ENCODE measurements at places on chromosomes 3 and 15.

GRCh38 chr3:113454057-113454456 is 12.8 kb upstream of the CFAP44 start:
- peak; percentile 25 for DNase-seq

DNA sequence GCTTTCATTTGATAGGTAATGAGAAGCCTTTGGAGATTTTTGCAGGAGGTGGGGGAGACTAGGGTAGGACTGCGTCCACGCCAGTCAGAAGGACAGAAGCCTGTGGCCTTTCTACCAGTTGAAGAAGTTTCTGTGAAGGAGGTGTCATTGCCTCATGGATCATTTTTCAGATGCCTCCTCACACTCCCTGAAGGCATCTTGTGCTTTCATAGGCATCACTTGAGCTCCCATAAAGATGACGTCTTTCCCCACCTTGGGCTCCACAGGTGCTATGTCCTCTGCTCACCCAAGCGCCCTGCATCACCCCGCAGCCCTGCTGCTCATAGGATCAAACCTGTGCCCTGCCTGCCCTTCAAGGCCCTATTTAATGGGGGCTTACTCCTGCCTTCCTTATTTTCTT is 7.5 kb upstream of the ITGA11 start:
- DNase-seq, result no peak

GRCh38 chr3:133505813-133506212 is 67.7 kb upstream of the CDV3 start:
- no peak for DNase-seq

DNA sequence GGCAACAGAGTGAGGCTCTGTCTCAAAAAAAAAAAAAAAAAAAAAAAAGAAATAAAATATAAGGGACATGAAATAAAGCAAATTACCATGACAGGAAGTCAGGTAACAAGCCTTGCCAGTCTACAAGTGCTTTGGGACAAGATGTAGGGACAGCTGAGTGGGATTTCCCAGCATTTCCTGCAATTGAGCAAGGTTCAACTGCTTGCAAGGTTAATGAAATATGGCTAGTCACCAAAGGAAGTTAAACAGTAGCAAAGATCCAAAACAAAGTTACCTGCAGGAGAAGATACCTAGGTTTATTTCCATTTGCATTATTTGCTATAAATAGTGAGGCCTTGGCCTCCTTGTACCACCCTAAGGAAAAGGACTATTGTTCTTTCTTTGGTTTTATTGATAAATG is 22.3 kb upstream of the CNOT10 start:
- no peak for DNase-seq

DNA sequence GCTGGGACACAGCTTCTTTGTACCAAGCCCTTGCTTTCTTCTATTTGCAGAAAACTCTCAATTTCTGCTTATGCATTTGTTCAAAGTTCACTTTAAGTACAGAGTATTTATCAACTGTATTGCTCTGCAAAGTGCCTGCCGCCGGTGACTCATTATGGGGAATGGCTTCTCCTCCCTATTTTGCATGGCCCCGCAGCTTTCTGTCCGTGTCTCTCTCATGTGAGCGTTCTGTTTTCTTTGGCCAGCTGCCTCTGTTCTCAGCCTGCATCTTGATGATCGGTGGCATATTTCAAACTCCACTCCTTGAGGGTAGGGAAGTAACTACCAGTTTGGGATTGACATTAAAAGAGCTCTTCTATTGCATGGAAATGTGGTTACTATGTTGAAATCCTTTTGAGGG is 28.6 kb upstream of the ST8SIA2 start:
- DNase-seq, result peak; percentile 57

DNA sequence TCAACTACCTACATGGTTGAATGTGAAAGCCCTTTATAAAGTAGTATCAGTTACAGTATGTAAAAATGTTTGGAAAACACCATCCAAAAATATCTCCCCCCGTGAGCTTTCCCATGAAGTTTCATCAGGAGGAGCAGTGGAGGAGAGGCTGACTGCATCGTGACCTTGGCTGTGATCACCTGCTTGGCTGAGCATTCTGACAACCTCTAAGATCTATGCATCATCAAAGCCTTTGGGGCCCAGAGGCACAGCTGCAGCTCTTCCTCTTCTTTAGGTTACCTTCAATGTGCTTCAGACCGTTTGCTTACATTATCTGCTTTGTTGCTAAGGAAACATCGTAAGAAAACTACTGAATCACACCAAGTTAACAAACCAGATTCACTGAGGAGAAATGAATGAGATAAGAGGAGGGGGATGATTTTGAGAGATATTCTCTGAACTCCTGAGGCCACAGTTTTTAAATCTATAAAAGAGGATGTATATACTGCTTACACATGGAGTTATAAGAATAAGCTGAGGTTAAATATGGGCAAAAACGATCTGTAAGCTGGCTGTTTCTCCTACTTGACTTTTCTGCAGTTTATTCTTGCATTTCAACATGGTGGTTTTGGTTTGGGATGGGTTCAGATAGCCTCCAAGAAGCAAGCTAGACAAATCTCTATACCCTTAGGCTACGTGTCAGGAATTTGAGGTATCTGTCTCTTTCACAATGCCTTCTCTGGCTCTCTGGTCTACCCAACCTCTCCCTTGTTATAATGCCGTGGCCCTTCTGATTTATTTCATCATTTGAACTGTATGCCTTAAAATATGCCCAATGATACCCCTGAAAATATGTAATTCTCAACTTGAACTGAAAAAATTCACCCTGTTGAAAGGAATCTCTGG is 4.0 kb downstream of the GCSAM start:
- peak; percentile 23 for DNase-seq

GRCh38 chr15:51094606-51095569 is at the start of gene TNFAIP8L3:
TNFAIP8L3 (minus strand) TSS chr15:51094906; CDS start chr15:51094595, 311 bp downstream.
- no peak for DNase-seq

GRCh38 chr15:50144341-50145120 is 25.5 kb upstream of the ATP8B4 start:
- peak; percentile 4 for DNase-seq

GRCh38 chr3:48926425-48927392 is 8.1 kb downstream of the ARIH2 start:
- DNase-seq, result no peak

- DNase-seq, result peak; percentile 55
These were observed 59.1 kb upstream of the NEDD4 start for GRCh38 chr15:56052395-56053045.

DNA sequence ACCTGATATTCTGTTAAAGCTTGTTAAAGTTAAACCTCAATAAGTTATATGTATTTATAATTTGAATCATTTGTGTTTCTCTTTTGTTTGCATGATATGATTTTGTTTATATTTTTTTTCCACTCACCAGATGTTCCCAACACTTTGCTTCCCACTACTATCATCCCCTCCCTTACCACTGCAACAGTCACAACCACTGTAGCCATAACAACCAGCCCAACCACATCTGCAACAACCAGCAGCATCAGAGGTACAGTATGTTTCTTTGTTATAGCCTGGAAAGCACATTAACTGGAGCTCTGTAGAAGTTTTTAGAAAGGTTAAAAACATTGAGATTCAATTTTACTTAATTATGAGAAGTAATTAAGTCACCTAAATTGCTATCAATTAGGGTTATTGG is 1011.9 kb downstream of the VGLL3 start:
- no peak for DNase-seq

DNA sequence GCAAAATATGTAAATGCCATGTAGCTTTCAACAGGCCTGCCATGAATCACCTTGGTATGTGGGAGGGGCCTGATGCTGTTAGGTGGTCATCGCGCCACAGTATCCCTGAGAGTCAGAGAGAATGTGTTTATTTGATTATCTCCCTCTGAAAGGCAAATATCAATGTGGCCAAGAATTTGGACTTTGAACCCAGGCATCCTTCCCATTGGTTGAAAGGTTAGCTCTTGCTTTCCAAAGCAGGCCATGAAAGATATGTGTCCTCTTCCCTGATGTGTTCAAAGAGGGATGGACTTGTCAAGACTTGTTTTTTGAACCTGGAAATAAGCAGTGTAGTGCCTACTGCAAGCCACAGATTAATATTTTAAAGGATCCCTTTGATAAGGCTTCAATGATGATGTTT is 36.7 kb downstream of the SRP14 start:
- peak; percentile 10 for DNase-seq

- DNase-seq, result no peak
These were observed 79.0 kb downstream of the REC114 start for GRCh38 chr15:73522011-73522410.

GRCh38 chr3:52023860-52024764 is 28.4 kb upstream of the RPL29 start:
- DNase-seq, result no peak

DNA sequence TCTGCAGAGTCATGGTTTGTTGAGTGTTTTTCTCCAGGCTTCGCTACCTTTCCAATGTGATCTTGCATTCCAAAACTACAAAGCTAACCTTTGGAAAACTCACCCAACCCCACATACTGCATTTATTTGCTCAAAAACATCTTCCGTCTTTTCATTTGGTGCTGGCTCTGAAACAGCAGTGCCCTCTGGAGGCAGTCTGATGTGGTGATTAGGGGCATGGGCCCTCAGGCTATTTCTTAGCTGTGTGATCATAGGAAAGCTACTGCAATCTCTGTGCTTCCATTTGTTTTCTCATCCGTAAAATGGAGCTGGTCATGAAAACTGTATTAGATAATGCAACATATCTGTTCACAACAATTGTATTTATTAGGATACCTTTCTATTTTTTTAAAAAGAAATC is 47.0 kb downstream of the MTHFS start:
- DNase-seq, result peak; percentile 48

- DNase-seq, result no peak
These were observed 62.3 kb upstream of the SEC13 start for GRCh38 chr3:10382892-10383849.

DNA sequence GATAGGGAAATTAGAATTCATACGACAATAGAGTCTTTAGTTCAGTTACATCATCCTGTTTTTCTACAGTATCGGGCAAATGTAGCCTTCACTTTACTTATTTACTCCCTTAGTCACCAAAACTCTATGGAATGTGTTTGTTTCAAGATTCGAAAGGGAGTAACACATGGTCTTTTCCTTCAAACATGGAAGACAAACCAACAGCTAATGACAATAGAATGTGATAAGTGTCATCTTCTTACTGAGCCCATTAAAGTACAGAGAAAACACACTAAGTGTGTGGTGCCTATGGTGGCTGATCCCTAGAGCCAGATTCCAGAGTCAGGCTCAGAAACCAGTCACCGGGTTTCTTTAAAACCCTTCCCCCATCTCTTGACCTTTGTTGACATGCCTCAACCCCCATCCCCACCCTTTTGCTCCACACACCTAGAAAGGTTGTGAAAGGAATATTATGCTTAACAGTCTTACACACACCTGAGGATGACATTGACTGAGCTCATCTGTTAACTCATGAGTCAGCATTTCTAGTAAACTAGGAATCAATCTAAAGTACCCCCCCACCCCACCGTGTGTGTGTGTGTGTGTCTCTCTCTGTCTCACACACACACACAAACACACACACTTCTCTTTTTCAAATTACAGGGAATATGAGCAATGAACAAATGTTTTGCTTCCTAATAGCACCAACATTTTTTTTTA is 549.6 kb upstream of the CCDC54 start:
- peak; percentile 65 for DNase-seq

DNA sequence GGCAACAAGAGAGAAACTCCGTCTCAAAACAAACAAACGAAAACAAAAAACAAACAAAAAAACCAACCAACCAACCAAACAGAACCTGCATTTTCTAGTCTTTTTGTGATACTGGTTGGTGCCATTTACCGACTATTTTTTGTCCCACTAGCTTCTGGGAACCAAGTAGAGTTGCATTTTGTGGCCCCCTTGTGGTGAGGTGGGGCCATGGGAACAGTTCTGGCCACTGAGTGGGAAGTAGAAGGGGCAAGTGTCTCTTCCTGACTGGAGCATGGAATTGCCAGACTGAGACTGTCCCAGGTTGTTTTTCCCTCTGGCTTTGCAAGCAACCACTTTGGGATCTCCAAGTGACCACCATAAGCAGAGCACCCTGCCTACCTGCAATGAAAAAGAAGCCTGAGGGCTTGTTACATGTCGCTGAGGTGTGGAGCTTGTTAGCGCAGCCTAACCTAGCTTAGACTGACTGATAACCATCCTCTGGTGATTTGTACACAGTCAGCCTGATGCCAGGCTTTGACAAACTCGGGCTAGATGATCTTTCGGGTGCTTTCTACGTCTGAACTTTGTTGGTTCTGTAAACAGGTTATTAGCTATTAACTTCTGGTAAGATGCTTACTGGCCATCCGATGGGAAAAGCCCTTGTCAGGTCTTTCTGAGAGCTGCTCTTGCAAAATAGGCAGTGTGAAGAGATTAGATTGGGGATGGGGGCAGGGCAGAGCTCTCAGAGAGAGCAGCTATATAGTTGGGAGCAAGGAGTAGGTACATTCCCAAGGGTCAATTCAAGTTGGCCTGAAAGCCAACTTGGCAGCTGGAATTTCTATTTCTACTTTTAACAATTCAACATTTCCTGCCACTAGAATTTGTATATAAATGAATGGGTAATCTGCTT is 172.2 kb downstream of the SSR3 start:
- peak; percentile 5 for DNase-seq

- no peak for DNase-seq
These were observed 251.2 kb upstream of the UBE2E2 start for GRCh38 chr3:22951910-22952309.

GRCh38 chr3:103082501-103082900 is 647.7 kb downstream of the ZPLD1 start:
- no peak for DNase-seq

- no peak for DNase-seq
These were observed 221.4 kb downstream of the SOX2 start for GRCh38 chr3:181933052-181933618.

DNA sequence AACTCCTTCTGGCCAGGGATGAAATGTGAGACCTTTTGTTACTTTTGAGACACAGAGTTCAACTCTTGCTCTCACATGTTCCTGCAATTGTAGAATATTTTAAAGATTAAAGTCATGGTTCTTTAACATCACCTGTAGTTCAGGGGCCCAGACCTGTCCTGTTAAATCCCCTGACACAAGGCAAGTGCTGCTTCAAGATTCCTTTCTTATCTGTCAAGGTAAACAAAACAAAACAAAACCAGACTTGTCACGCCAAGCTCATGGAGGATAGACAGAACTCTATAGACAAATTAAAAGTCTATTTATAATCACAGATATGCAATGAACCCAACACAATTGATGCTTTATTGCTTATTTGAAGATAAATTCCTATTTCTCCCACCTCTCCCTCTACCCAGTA is 48.6 kb upstream of the NEDD4 start:
- no peak for DNase-seq

DNA sequence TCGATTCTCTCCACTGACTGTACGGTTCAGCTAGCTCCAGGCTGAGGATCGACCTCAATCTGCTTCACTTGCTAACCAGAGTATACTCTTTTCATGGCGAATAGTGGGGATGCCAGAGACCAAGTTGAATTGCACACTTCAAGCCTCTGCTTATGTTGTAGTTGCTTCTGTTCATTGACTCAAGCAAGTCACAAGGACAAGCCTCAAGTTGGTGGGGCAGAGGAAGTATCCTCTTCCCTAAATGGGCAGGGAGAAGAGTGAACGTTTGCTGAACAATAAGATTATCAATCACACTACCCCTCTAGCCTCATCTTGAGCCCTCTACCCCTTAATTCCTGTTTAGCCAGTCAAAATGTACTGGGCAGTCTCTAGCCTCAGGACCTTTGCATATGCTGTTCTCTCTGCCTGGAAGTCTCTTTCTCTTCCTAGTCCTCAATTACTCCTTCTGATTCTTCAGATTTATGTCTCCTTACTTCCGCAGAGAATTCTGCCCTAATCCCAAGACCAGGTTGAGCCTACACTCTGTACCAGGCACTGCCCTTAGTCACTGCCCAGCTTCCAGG is 390.4 kb upstream of the PROK2 start:
- DNase-seq, result no peak
